ENCODE measurements at places on chromosomes 12 and 14.

GRCh38 chr14:61512026-61512834, 183.1 kb upstream of the HIF1A start:
- no peak for DNase-seq

- DNase-seq, result no peak
These were observed 380 bp downstream of the ANKRD13A start for GRCh38 chr12:109999649-109999971.

GRCh38 chr12:46455648-46456352, 83.2 kb upstream of the SLC38A2 start:
- DNase-seq, result no peak

DNA sequence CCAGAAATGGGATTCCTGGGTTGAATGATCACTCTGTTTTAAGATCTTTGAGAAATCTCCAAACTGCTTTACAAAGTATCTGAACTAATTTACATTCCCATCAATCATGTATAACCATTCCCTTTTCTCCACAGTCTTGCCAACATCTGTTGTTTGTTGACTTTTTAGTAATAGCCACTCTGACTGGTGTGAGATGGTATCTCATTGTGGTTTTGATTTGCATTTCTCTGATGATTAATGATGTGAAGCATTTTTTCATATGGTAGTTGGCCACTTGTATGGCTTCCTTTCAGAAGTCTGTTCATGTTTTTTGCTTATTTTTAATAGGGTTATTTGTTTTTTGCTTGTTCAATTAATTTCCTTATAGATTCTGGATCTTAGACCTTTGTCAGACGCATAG, 211.8 kb upstream of the AVPR1A start:
- DNase-seq, result no peak

- DNase-seq, result no peak
These were observed 15.2 kb downstream of the DCAF4 start for GRCh38 chr14:72941286-72941985.

- no peak for DNase-seq
These were observed 141.9 kb downstream of the CHST11 start for GRCh38 chr12:104598342-104599271.

DNA sequence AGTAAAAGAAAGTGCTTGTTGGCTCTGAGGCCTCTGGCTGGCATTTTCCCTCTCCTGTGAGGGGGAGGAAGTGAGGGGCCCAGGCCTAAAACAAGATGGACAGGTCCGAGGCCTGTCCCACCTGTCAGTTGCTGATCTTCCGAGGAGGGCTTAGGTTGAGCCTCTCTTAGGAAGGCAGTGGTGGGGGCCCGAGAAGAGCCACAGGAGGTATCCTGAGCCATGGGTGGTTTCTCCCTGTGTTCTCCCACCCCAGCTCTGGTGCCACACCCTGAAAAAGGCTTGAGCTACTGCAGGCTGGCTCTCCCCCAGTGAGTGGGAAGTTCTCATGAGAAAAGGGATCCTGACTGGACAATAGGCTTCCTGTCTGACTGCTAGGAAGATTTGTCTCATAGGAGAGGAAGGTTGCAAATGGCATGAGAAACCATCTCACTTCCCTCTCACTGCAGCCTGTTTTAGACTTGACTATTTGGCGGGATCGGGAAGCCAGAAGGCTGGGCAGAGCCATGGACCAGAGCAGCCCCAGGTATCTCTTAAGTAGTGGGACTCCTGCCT, 72.1 kb upstream of the SRSF5 start:
- DNase-seq, result no peak

- DNase-seq, result peak; percentile 59
These were observed 29.1 kb upstream of the ADIPOR2 start for GRCh38 chr12:1661553-1662335.

GRCh38 chr12:94185801-94186200, 37.4 kb downstream of the PLXNC1 start:
- no peak for DNase-seq

GRCh38 chr12:104132351-104132956, 5.6 kb downstream of the NFYB start:
- no peak for DNase-seq

- DNase-seq, result no peak
These were observed 42.0 kb downstream of the PPP1R36 start for GRCh38 chr14:64591809-64592208.

GRCh38 chr12:40226705-40227104, 1.9 kb downstream of the LRRK2 start:
- no peak for DNase-seq

GRCh38 chr14:69674546-69675244, 63.3 kb downstream of the SUSD6 start:
- DNase-seq, result no peak

GRCh38 chr12:12221560-12221959, 45.3 kb downstream of the LRP6 start:
- DNase-seq, result no peak

DNA sequence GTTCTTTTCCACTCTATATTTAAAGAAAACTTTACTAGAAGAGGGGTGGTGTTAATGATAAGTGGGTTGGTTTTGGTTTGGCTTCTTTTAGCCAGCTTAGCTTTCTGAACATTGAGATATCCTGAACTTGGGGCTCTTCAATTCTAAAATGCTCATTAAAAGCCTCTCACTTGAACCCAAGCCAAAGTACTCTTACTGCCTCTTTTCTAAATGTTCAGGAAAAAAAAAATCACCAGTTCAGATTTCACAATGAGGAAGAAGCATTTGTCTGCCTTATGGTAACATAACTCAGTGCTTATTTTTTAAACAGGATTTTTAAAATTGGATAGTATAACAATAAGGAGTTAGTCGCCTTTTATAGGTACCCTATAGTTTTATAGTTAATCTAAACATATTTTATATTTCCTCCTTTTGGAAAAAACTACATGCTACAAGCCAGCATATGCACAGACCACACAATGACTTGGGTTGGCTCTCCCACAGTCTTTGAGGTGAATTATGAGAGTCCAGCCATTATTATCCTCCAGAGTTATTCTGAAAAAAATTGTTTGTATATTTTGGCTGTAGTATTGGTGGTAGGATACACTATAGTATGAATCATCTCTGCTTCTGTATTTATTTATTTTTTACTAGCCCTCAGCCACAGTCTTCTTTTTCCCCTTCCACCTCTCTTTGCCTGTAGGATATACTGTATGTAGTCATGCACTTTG, 195.5 kb upstream of the TMPO start:
- DNase-seq, result no peak

GRCh38 chr12:68240975-68241374, 12.4 kb downstream of the IL22 start:
- no peak for DNase-seq

DNA sequence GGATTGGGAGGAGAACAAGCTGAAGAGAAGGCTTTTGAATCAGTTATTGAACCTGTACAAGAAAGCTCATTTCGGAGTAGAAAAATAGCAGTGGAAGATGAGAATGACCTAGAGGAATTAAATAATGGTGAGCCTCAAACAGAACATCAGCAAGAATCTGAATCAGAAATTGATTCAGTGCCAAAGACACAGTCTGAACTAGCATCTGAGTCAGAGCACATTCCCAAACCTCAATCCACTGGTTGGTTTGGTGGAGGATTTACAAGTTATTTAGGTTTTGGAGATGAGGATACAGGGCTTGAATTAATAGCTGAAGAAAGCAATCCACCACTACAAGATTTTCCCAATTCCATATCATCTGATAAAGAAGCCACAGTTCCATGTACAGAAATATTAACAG, 13.5 kb downstream of the MIA2 start:
- no peak for DNase-seq

DNA sequence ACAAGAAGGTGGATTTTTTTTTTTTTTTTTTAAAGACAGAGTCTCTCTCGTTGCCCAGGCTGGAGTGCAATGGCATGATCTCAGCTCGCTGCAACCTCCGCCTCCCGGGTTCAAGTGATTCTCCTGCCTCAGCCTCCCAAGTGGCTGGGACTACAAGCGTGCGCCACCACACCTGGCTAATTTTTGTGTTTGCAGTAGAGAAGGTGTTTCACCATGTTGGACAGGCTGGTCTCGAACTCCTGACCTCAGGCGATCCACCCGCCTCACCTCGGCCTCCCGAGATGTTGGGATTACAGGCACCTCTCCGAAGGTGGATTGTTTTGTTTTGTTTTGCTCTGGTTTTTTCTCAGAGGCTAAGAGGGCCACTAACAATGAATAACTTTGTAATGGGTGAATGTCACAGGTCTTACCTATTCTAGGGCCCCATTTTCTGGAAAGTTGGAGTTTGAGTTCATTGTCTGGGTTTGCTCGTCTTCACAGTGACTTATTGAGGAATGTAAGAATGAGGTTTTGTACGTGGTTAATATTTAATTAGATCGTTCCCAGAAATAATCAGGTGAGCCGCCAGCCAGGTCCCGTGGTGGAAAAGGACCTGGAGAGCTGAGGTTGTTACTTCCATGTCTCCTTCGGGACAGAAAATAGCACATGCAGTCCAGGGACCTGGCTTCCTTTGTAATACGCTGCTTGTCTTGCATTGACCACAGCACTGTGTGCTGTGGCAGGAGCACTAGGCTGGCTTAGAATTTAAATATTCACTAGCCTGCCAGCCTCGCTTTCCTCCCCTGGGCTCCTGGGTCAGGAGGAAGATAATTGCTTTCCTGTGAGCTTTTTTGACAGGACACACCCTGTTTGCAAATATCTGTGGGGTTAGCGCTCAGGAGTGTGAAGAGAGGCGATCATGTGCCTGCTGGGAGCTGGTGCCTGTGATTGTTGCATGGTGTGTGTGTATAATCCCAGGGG, 2.3 kb downstream of the HIP1R start:
- no peak for DNase-seq

GRCh38 chr14:63388766-63389431, 70.2 kb upstream of the GPHB5 start:
- peak; percentile 46 for DNase-seq

- no peak for DNase-seq
These were observed 80.6 kb upstream of the TMEM233 start for GRCh38 chr12:119512772-119513497.

DNA sequence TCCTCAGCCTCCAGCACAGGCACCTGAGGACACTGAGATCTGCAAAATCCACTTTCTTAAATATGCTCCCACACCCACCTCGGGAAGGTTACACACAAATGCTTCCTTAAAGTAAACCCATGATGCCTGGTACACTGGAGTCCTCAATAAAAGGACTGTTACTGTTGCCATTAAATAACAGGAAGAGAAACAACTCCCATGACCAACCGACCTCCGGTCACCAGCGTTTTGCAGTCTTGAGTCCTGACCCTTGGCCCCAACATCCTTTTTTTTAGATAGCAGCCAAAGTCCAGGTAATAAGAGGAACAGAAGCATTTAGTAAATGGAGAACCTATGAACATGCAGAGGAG, 42.4 kb downstream of the ITPK1 start:
- DNase-seq, result no peak

DNA sequence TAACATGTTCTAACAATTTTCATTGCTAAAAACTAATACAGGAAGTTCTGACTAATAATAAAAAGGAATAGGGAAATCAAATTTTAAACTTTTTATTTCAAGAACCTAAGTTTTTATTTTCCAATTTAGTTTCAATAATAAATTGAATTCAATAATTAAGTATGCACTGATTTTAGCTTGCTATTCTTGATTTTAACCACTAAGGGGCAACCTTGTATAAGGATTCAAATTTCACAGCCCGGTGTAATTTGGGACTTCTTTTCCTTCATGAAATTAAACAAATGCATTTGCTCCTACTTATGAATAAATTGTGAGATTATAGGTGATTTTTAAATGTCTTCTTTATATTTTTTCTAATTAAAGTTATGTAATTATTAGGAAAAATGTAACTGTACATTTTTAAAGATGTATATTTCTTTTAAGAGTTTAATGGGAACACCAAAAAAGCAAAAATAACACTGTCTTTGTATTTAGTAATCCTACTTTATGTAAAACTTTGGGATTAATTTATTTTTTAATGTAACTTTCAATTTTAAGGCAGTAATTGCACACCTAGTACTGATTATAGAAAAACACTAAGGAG, 241.4 kb upstream of the PDZRN4 start:
- DNase-seq, result no peak

DNA sequence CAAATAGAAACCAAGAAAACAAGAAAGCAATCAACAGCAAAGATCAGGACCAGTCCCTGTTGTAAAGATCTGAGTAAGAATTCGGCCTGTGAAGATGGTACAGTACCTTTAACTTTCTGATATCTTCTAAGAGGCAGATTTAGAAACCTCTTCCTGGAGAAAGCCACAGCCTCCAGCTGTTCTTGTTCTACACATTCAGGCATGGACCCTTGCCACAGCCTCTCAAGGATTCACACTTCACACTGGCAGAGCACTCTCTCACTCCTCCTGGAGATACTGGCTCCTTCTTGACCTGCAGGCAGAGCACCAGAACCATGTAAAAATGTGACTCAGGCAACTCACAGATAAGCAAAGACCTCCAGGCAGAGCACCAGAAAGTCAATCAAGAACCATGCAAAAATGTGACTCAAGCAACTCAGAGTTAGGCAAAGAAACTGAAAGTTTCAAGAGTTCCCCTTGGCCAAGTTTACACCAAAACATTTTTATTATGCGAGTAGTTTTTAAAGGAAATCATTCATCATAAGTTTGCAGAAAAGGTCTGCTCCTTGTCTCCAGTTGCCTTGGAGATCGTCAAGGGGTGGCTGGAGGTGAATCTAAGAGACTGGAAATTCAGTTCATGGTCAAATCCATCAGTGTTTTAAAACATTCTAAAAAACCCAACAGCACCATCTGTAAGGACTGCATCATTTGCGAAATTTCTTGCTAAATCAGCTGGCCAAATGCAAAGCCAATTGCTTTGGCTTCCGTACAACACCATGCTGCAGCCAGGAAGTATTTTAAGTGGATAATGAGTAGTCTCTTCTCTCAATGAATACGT, 119.3 kb upstream of the MDM1 start:
- DNase-seq, result no peak

GRCh38 chr12:113961921-113962710, 4.0 kb downstream of the RBM19 start:
- DNase-seq, result peak; percentile 5

GRCh38 chr12:123941624-123942237, 30.9 kb downstream of the CCDC92 start:
- no peak for DNase-seq

GRCh38 chr12:124563401-124563800, 4.0 kb downstream of the NCOR2 start:
- DNase-seq, result no peak

DNA sequence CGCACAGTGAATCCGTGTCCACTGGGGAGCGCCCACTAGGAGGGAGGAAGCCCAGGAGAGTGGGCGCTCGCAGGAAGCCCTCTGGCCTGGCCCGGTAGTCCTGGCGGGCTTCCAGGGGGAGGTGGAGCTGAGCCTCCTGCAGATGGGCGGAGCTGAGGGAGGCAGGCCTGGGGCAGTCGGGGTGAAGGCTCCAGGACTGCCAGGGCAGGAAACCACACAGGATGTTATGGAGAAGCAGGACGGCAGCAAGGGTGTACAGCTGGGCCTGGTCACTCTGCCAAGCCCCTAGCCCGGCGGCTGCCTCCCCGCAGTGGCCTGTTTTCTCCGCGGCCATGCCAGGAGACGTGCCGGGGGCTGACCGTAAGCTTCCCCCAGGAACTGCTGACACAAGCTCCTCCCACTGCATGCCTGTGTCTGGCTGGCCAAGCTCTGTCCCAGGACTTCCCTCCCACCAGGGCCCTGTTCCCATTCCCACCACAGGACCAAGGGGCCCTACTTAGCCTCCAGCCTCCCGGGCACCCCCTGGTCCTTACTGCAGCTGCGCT, 143.4 kb upstream of the C14orf180 start:
- no peak for DNase-seq

Data from stimulated activated CD4-positive, alpha-beta T cell treated with anti-CD3 and anti-CD28 coated beads, Interleukin-15, amount 100 ng/mL, for 1 hour (primary cell).